ENCODE measurements at places on chromosomes 7 and 10. TPM values are rescaled to one million over a fixed set of nuclear protein-coding genes. Genes with fewer than 3 reads are reported as not detected.

NUTM2B gene
- polyA plus RNA-seq = 0.54 TPM

MGAM2 gene
- 0.05 TPM for polyA plus RNA-seq

DNA sequence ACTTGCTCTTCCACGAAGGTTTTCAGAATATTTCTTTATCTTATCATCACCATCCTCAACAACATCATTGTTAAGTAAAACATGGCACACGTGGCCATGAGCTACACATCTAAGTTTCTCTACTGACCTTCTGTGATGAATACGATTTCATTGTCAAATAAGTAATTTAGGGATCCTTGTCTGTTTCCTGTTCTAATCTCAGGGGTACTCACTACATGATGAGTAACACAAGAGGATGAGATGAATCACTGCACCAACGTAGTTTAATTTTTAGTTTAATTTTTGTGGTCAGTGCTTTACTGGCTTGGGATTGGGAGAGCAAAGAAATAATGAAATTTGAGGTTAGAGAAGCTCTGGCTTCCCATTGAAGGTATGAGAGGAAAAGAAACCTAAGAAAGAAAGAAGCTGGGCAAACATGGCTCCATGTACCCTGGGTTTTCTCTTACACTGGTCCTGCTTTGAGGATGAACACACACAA lies 461.9 kb upstream of the KLF6 start:
- no peak overlapping the region for H3K27ac ChIP-seq
- peaks cover 15% of the 10 kb centered on the region for H3K4me1 ChIP-seq
- H3K27me3 ChIP-seq = no peaks in the 10 kb centered on the region
- no peak overlapping the region for H3K4me3 ChIP-seq
- no peak for DNase-seq
- no peaks in the 10 kb centered on the region for H3K36me3 ChIP-seq

DNA sequence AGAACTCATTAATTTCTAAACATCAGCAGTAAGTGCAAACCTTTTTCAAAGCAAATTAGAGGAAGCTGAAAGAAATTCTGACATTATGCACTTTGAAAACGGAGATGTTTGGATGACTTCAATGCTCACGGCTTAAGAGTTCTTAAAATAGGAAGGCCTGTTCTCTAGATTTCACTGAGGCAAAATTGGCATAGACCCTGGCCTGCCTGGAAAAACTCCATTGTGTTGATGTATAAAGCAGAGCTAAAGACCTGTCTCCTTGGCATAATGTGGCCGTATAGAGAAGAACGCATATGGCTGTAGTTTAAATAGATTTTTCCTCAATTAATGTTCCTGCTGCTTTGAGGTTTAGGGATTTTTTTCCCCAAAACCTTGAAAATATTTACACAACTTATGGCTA lies 24.5 kb upstream of the AGMO start:
- no peaks in the 10 kb centered on the region for H3K27me3 ChIP-seq
- no peak overlapping the region for H3K4me3 ChIP-seq
- H3K36me3 ChIP-seq = no peaks in the 10 kb centered on the region

GRCh38 chr7:141290973-141291372 lies 217.1 kb downstream of the TMEM178B start:
- no peaks in the 10 kb centered on the region for H3K4me1 ChIP-seq
- no peaks in the 10 kb centered on the region for H3K36me3 ChIP-seq
- no peak for DNase-seq
- H3K27ac ChIP-seq = no peak overlapping the region
- no peaks in the 10 kb centered on the region for H3K27me3 ChIP-seq
